ENCODE measurements at places on chromosomes 16 and 17.

- DNase-seq: no peak
Measured at GRCh38 chr16:71288570-71288889, 672 bp downstream of the CMTR2 start.

DNA sequence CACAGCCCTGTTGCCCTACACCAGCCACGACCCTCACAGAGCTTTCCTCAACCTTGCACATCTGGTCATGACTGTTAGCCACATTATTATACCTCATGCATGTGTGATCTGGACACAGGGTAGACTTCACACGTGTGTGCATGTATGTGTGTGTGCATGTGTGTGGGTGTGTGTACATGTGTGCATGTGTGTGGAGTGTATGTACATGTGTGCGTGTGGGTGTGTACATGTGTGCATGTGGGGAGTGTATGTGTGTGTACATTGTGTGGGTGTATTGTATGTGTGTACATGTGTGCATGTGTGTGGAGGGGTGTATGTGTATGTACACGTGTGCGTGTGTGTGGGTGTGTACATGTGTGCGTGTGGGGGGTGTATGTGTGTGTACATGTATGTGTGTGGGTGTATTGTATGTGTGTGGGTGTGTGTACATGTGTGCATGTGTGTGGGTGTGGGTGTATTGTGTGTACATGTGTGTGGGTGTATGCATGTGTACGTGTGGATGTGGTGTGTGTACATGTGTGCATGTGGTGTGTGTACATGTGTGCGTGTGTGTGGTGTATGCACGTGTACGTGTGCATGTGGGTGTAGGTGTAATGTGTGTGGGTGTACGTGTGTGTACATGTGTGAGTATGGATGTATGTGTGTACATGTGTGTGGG lies 130.2 kb downstream of the C16orf95 start:
- no peak for DNase-seq

DNA sequence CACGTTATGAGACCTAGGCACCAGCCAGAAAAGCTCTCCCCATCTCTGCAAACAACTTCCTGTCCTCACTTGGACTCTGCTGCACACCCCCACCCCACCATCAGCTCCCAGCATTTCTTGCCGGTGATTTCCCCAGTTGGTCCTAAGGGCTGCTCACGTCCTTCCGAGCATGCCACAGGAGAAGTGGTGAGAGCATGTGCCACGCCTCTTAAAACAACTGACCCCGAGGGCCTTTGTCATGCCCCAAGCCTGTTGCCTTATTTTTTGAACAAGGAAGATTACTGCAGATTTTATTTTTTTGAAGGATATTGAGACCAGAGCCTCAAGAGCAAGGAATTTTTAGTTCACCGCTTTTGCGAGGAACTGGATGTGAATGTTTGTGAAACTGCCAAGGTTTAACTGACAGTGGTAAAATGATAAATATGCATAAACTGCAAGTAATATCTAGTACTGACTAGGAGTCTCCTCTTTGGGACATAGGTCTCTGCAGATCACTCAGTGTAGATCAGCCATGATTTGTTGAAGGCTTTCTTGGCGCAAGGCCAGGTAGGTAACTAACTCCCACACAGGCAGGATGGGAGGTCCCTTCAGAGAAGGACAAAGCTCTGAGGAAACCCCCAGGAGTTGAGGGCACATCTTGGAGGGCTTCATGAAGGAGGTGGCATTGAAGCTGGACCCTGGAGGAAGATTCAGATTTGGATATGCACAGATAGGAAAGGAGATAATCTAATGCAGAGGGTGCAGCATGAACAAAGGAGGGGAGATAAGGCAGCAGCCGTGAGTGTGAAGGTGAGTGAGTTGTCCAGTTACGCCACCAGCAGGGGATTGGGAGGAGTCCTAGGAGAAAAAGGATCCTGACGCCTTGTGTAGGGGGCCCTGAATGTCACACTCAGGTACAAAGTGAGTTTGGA lies 44.7 kb downstream of the TMEM132E start:
- DNase-seq: no peak

DNA sequence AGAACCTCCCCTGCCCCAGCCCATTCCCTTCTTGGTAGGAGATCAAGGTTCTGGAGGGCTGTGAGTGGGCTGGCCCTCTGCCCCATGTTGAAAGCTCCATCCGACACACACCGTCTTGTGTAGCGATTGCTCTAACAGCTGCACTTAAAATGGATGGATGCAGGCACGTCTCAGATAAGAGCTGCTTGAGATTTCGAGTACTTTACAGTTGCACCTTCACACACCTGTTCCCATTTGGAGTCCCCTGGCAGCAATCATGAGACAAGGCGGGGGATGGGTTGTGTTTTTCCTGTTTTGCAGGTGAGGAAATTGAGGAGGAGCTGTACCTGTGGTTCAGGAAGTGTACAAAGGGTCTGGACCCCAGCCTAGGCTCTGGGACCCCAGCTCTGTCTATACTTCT lies 25.6 kb upstream of the TAC4 start:
- no peak for DNase-seq

DNA sequence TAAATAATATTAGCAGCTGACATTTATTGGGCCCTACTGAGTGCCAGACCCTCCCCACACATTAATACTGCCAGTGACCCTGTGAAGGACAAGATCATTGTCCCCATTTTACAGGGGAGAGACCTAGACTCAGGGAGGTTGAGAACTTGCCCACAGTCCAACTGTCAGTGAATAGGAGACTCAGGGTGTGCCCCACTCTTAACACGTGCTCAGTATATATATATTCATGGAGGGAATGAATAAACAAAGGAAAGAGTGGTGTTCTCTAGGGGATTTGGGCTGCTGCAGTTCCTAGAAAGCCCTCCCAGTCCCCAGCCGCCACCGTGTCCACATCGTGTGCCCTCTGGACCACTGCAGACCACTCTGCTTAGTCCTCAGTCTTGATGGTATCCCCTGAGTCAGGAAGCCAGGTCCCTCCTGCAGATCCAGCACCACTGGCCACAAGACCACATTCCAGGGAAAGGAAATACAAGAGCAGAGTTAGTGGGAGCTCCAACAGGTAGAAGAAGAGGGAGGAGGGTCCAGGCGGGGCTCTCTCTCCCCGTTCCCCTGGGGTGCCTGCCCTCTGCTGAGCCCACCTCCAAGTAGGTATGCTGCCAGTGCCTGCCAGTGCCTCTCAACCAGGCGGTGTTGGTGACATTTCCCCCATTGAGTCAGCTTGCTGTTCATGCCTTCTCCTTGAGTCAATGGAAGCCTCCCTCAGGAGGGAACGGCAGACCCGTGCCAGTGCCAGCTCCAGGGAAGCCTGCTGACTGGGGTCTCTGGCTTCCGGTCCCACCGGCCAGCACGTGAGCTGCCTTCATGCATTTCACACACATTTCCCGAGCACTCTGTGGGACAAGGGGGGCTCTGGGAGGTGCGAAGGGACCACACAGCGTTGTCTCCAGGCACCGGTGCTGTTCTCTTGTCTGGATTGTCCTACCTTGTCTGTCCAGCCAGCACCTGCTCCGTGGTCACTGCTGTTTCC lies 75.6 kb downstream of the GNAO1 start:
- DNase-seq: no peak

DNA sequence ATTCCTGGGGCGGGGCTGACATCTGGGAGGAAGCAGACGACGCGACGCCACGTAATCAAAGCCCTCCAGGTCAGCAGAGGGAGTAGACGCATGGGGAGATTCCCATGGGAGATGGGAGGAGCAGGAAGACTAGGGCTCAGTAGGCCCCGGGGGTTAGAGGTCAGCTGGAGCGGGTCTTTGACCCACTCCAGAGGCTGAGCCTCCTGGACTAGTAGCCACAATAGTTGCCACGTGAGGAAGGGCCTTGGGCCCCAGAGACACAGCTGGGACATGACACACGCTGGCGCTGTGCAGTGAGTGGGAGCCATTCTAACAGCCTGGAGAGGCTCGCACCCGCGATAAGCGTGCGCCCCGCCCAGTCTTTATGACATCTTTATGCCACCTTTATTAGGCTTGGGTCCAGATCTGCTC lies 95.7 kb upstream of the AMZ2 start:
- no peak for DNase-seq

GRCh38 chr16:50067290-50067853 lies 1.6 kb downstream of the HEATR3 start:
- DNase-seq: peak; percentile 91

- no peak for DNase-seq
Measured at GRCh38 chr17:41578971-41579370, 7.1 kb upstream of the KRT9 start.

- no peak for DNase-seq
Measured at GRCh38 chr16:15980329-15980728, 30.9 kb downstream of the ABCC1 start.

GRCh38 chr17:49969795-49970389 lies 902 bp downstream of the DLX4 start:
- no peak for DNase-seq

DNA sequence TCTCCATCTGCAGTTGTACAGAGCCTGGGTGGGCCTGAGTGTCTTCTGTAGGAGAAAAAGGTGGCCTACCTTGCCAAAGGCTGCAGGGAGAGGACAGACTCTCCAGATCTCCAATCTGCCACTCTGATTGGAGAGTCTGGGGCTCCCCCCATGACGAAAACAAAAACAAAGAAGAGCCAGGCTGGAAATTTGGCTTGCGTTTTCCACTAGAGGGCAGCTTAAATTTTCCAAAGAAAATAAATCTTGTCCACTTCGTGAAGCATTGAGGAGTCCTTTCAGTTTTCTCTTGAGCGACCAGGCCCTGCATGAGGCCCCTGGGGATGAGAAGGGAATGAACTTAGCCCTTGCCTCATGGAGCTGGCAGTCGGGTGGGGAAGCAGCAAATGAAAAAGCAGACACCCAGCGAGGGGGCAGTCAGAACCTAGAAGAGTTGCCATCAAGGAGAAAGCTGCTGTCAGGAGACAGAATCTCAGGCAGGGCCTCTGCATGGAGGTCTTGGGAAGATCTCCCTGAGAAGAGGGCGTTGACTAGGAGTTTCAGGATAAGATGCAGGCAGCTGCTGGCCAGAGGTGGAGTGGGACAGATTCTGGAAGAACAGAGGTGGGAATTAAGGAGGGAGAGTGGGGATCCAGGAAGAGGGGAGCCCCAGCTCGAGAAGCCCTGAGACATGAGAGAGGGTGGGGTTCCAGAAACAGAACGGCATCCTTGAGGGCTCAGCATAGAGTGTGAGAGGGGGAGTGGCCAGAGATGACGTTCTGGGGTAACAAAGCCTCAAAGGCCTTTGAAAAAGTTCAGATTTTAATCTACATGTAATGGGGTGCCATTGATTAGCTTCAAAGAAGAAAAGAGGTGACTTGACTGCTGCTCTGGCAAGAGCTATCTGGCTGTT lies 8.4 kb upstream of the SHCBP1 start:
- peak; percentile 41 for DNase-seq

- DNase-seq: no peak
Measured at GRCh38 chr16:30122604-30123160, 338 bp downstream of the MAPK3 start.

- peak; percentile 14 for DNase-seq
Measured at GRCh38 chr17:55830699-55831471, 80.0 kb downstream of the PCTP start.

DNA sequence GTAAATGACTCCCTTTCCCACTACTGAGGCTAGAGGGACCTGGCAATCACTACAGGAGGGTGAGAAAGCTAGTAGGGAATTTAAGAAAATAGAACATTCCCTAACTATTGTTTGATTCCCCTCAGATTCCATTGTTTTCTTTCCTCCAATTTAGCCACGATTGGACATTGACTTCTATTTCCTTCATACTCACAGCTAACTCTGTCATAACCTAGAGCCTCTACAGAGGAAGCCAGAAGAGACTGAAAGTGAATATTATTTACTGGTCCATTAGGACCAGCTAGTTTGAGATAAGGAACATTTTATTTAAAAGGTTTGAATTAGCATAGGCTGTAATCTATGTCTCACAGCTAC lies 14.9 kb downstream of the SNF8 start:
- DNase-seq: no peak

DNA sequence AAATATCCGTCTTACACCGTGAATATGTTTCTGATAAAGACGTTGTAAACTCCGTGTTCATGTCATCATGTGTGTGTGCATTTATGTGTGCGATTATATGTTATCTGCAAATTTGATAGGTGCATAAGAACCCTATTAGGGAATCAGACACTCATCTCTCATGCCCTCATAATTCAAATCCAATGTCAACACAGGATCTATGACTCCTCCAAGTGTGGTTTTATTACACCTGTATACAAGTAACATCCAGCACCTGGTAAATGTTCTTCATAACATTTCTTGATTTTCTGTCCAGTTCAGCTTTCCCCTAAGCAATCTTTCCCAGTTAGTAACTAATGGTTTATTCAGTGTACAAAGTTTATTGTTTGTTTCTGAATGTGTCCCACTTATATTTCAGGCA lies 681.9 kb downstream of the CDH11 start:
- no peak for DNase-seq

DNA sequence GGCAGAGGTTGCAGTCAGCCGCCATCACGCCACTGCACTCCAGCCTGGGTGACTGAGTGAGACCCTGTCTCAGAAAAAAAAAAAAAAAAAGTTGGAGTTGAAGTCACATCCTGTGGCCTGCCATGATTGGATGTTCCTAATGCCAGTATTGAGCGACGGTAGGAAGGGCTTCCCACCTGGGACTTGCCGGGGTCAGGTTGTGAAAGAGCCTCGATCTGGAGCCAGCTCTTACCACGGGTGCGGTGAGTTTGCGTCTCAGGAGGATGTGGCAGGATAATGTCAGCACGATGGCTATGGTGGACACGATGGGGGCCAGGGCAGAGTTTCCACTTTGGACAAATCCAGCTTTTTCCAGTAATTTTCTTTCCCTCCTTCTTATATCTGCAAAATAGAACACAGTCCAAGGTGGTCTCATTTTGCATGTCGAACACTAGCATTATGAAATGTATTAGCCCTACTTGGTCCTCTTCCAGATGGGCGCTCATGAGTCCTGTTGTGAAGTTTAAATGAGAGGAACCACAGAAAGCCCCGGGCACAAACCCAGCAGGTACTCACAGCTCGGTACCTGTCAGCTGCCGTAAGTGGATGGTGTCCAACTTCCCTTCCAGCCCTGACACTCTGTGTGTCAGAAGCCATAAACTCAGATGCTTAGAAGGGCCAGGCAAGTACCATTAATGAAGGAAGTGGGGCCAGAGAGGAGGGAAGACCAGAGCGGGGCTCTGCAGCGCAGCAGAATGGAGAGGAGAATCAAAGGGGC lies 22.2 kb downstream of the ABCC12 start:
- no peak for DNase-seq

GRCh38 chr17:57945996-57946797 lies 9.0 kb downstream of the CUEDC1 start:
- DNase-seq: no peak

DNA sequence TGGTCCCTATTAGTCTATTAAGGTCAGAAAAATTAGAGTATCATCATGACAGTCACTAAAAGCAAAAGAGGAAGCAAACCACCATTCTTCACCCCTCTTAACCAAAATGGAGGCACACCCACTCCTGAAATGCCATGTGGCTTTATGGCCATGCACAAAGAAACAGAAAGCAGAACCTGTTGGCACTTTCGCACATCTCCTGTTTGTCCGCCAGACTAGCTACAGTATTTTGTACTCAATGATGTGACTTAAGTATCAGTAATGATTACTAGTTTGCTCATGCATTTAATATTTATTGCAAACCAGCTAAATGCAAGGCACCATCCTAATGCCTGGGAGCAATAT lies 70.2 kb upstream of the GNAO1 start:
- peak; percentile 4 for DNase-seq

- DNase-seq: no peak
Measured at GRCh38 chr17:32627239-32627996, 140.6 kb downstream of the CDK5R1 start.

- DNase-seq: peak; percentile 54
Measured at GRCh38 chr17:1714427-1714979, 4.3 kb upstream of the TLCD2 start.
